ENCODE measurements at places on chromosomes 6 and 20.

GRCh38 chr20:45588800-45589199 is 9.7 kb upstream of the WFDC8 start:
- DNase-seq, result no peak

GRCh38 chr20:38127920-38128528 is 37.0 kb downstream of the TGM2 start:
- DNase-seq, result no peak

- DNase-seq, result peak; percentile 32
Observed at GRCh38 chr20:3068986-3069900, 2.2 kb upstream of the OXT start.

- DNase-seq, result no peak
Observed at GRCh38 chr6:29947077-29947980, 5.0 kb downstream of the HLA-A start.

GRCh38 chr6:44005507-44005903 is 121.7 kb downstream of the MRPL14 start:
- DNase-seq, result no peak

- peak; percentile 70 for DNase-seq
Observed at GRCh38 chr20:50191544-50192363, 1.1 kb downstream of the CEBPB start.

DNA sequence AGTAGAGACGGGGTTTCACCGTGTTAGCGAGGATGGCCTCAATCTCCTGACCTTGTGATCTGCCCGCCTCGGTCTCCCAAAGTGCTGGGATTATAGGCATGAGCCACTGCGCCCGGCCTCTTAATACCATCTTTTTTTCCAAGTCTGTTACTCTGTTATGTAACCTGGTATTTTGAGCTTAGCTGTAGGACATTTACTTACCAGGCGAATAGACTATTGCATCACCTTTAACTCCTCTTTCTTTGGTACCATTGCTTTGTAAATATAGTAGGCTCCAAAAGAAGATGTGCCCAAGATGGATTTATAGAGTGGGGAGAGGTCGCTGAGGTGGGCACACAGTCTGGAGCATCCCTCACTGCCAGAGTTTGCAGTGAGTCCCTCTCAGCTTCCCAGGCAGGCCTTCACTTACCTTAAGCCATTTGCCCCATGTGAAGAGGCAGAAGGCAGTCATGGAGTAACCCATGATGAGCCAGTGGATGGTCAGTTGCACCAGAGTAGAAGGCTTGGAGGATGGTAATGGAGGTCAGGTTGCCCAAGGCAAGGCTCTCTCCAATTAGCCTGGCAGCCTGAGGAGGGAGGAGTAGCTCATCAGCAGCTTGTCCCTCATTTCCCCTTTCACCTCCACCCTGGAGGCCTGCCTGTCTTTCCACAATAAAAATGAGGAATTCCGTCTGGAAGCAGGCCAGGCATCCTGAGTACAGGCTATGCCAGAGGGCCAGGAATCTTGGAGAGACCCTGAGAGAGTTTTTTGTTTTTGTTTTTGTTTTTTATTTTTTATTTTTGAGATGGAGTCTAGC is 9.7 kb downstream of the TIAM2 start:
- DNase-seq, result no peak

GRCh38 chr6:12189150-12189549 is 101.0 kb upstream of the EDN1 start:
- DNase-seq, result no peak

DNA sequence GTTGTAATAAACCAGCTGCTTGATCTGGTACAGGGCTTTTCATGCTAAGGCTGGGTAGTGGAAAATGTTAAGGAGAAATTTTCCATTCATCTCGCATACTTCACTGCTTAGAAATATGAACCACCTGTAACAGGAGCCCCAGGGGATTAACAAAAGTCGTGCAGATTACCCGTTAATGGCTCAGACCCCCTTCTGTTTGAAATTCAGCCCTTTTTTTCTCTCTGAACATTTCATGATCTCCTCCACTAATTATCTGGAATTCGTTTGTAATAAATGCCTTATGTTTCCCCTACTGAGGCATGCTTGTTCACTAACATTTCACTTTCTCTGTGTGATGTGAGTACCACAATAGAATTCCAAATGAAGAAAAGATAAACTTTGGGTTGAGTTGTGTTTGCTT is 336.4 kb upstream of the HSF2 start:
- DNase-seq, result no peak

- DNase-seq, result no peak
Observed at GRCh38 chr6:75563032-75563431, 38.6 kb upstream of the SENP6 start.

DNA sequence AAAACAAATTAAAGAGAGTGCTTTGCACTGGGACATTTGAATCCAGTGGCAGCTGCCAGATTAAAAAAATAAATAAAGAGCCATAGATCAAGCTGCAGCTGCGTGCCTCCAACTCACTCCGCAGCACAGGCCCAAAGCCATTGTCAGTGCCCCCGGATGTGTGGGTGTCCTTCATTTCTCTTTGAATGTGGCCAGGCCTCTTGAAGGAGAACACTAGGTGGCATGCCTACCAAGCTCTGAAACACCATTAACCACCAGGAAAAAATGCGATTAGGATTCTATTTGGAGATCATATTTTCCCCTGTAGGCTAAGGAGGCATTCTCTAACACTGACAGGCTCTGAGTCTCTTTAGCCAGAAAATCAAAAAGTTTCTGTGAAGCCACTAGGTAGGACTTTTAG is 549.8 kb downstream of the PRKN start:
- DNase-seq, result no peak

DNA sequence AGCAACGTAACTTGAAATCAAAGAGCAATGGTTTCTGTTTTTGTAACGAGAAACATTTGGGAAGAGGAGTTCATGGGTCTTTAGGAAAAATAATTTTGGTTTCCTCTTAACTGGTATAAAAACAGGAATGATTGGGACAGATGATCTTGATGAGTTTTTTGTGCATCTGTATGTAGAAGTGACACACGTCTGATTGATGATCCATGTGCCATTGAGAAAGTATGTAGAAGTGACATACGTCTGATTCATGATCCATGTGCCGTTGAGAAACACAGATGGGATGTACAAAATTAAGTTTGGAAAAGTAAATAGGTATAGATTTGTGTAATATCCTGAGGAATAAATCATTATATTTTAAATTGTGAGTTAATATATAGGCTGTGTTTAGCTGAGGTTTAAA is 2.1 kb downstream of the KIAA1586 start:
- no peak for DNase-seq

DNA sequence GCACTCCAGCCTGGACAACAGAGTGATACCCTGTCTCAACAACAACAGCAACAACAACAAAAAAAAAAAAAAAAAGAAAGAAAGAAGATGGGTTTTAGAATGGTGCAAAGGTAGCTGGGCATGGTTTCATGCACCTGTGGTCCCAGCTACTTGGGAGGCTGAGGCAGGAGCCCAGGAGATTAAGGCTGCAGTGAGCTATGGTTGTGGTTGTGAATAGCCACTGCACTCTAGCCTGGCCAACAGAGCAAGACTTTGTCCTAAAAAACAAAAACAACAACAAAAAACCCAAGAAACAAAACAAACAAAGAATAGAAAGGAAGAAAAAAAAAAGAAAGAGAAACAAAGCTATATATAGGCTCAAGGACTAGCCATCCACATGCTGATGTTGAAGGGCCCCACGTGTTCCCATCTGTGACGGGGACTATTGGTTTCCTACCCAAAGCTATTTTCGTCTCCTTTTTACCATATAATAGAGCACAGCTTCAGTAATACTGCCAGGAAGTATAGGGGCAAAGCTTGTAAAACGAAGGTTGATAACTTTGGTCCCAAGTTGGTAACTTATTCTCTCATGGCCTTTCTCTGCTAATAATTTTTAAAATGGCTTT is 7.9 kb upstream of the EEF1E1 start:
- no peak for DNase-seq

DNA sequence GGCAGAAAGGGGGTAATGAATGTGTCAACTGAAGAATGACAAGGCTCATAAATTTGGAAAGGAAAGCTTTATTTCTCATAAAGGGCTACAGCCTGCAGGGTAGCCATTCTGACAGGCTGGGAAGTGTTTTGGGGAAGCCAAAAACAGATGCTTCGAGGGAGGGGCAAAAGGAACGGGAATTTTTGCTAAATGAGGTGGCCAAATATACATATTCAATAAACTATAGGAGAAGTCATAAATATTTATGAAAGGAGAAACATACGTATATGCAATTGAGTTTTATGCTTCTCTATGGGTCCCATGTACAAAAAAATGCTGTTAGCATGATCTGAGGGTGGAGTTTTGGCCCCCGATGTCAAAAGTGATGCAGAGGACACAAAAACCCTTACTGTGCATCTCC is 180.7 kb downstream of the FNDC1 start:
- DNase-seq, result no peak

GRCh38 chr6:112320561-112321318 is 26.4 kb upstream of the RFPL4B start:
- no peak for DNase-seq

GRCh38 chr20:3084986-3085360 is 449 bp upstream of the AVP start:
- no peak for DNase-seq

GRCh38 chr6:44185953-44186634 is 27.5 kb downstream of the CAPN11 start:
- no peak for DNase-seq

- no peak for DNase-seq
Observed at GRCh38 chr20:61588411-61589385, 336.6 kb downstream of the CDH4 start.

DNA sequence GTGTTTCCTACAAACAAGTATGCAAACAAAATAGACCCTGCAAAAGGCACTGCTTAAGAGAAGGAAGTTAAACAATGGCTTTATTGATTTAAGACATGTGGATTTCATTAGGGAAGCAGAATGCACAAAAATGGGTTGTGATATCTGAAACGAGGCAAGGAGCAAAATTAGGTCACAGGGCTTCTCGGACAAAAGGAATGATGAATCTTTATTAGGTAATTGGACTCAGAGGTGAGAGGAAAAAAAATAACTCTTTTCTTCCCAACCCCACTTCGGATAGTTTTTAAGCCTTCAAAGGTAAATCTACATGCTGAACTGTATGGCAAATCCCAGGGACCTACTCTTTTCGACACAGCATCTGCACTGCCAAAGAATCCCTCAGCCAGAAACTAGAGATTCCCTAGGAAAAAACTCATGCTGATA is 183.0 kb upstream of the TAB2 start:
- no peak for DNase-seq

GRCh38 chr20:62048821-62049291 is 16.8 kb downstream of the TAF4 start:
- DNase-seq, result no peak

GRCh38 chr6:95117236-95117635 is 460.1 kb upstream of the MANEA start:
- no peak for DNase-seq

DNA sequence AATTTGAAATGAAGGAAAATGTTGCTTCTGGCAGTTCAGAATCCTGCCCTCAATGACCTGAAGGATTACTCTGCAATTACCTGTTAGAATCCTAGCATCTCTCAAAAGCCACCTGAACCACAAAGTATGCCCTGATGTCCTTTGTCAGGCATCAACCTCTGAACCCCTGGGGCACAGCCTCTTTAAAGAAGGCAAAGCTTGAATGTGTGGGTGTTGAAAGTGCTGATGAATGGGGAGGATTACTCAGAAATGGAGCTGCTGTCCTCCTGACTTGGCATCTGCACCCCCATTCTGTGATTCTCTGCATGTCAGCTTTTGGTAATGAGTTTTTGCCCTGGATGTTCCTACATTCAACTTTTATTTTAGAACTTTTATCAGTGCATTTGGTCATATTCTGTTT is 179.2 kb downstream of the PKHD1 start:
- no peak for DNase-seq

DNA sequence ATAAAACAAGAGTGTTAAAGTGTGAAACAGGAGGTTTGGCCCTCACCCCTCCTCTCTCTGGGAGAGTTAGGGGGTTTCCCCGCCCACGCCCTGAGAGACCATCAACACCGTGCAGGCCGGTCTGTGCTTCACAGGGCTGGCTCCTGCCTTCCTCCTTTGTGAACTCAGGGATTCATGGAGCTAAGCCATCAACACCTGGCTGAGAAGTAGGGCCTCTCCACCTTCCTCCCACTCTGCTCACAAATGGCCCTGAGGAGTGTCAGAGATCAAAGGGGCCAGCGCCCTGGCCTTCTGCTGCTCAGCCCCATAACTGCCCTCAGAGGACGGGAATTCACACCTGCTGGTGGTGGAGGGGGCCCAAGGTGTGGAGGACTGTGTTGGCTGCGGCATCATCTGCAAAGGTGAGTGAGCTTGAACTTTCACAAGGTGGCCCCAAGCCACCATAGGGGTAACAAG is 88.6 kb downstream of the PSMB1 start:
- DNase-seq, result no peak

GRCh38 chr6:119523556-119523955 is 174.0 kb upstream of the MAN1A1 start:
- no peak for DNase-seq

DNA sequence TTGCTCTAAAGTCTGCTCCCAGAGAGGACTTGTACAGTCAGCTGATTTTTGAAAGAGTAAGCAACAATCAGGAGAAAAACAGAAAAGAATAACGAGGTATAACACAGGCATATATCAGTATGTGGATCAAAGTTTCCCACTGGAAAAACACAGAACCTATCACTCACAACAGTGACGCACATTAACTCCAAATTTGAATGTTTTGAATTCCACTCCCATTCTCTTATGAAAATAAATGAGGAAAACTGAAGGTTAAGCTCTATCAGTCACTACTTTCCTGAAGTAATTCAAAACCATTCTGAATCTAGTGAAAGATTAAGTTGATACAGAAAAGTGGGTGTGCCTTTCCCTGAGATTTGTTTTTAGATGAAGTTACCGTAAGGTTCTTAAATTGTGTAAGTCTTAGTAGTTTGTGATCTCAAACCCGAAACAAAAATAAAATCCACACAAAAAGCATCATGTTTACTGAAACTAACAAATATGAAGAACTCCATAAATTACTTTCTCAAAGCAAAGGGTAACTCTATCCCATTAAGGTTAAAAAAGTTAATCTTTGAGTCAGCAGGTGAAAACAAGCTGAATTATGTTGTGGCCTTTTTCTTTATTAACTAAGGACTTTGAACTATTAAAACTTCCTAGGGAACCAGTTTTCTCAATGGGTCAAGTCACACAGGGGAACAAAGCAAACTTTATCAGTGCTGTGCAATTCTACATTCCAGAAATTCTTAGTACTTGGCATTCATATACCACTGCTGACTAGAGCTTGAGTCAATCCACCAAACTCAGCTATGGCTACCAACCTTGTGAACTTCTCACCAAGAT is 115.7 kb downstream of the OGFRL1 start:
- no peak for DNase-seq

DNA sequence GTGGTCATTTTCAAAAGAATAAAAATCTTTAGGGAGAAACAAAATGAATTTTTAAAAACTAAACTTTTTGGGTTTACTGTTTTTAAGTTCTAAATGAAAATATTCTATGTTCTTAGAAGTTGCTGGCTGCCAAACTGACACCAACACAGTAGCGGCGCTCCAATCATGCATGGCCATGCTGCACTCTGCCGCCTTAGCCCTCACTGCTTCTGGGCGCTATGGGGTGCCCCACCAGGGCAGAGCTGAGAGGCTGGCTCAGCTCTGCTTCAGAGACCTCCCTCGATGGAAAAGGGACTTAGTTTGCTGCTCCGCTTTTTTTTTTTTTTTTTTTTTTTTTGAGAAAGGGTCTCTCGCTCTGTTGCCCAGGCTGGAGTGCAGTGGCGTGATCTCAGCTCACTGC is 20.9 kb downstream of the EZR start:
- DNase-seq, result no peak

- no peak for DNase-seq
Observed at GRCh38 chr6:95091823-95092436, 485.4 kb upstream of the MANEA start.

All from stimulated activated CD4-positive, alpha-beta T cell treated with anti-CD3 and anti-CD28 coated beads, Interleukin-15, amount 100 ng/mL, for 24 hours (primary cell).